ENCODE measurements at places on chromosomes 7 and 10. TPM values are rescaled to one million over a fixed set of nuclear protein-coding genes. Genes with fewer than 3 reads are reported as not detected.

The HOXA6 gene
- total RNA-seq: not detected

The ZP3 gene
- total RNA-seq: 3.3 TPM

The C10orf62 gene
- not detected for total RNA-seq

The HOXA4 gene
- total RNA-seq: 0.16 TPM

The EIF5AL1 gene
- total RNA-seq: 0.20 TPM

The NCF1 gene
- 2.2 TPM for total RNA-seq

The TET1 gene
- 2.3 TPM for total RNA-seq

Measured in T-helper 2 cell treated with Interferon-gamma antibody and Interleukin-4, amounts not matched to agents 100 ng/mL and 5 ng/mL, for 36 hours (primary cell).